ENCODE measurements at places on chromosomes 3 and 15.

GRCh38 chr15:71437919-71438318 is 322.6 kb downstream of the THSD4 start:
- no peak for DNase-seq

- no peak for DNase-seq
These were observed 253.4 kb upstream of the LRRC3B start for GRCh38 chr3:26369133-26369532.

DNA sequence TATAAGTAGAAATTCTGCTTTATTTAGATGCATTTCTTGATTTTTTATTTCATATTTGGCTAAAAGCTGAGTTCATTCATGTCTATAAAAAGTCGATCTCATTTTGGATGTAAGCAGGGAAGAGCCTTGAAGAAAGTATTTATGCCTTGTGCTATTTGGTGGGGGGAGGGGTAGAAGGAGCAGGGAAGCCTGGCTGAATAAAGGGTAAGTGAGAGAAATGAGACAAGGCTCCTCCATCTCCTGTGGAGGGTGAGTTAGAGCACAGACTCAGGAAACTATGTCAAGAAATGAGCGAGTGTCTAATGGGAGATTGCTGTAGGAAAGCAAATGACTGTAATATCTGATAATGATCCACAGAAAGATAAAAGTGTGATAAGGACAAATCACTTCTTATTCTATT is 121.8 kb upstream of the ATP11B start:
- no peak for DNase-seq

GRCh38 chr3:179236669-179237301 is 14.1 kb downstream of the KCNMB3 start:
- no peak for DNase-seq

GRCh38 chr15:78194568-78194925 is 39.8 kb downstream of the ACSBG1 start:
- no peak for DNase-seq

DNA sequence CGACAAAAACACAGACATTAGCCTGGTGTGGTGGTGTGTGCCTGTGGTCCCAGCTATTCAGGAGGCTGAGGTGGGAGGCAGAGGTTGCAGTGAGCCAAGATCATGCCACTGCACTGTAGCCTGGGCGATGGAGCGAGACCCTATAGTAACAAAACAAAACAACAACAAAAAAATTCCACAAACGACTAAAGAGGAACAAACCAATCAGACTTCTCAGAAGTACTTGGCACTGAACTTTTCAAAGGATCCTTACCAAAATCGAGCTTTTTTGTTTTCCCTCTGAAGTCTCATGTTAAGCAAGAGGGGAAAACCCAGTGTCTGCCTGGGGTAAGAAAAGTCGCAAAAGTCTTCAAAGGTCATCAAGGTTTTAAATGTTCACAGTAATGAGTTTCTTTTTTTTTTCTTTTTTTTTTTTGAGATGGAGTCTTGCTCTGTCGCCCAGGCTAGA is 30.1 kb upstream of the TFRC start:
- no peak for DNase-seq

DNA sequence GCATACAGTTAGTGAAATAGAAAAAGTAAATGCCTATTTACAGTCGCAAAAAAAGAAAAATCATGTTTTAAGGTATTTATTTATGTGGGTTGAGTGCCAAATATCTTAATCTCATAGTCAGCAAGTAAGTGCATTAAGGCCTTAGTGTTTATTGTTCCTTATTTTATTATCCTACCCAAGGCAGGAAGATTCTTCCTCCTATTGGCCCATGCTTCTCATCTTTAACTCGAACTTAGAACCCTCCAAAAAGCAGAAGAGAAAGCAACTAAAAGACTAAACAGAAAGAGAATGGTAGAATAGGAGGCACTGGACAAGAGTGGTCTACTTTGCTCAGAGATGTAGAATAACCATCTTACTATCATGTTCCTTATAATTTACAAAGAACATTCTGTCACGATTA is 7.5 kb downstream of the RFX7 start:
- DNase-seq, result no peak

DNA sequence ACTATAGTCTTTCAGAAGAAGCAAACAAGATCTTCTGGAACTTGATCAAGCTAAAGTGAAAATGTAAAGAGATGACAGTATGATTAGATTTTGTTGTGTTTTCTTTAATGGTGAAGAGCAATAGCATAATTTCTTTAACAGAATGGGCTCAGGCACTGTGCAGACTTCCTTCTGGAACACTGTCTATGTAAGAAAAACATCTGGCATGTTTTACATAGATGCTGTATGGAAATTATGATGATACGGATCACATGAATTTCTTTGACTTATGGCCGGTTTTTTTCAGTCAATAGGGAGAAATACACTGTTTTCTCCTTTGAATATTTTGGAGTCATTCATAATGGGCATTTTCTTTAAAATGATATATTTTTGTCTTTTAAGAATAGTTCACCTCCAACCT is 42.6 kb downstream of the PHLDB2 start:
- no peak for DNase-seq

DNA sequence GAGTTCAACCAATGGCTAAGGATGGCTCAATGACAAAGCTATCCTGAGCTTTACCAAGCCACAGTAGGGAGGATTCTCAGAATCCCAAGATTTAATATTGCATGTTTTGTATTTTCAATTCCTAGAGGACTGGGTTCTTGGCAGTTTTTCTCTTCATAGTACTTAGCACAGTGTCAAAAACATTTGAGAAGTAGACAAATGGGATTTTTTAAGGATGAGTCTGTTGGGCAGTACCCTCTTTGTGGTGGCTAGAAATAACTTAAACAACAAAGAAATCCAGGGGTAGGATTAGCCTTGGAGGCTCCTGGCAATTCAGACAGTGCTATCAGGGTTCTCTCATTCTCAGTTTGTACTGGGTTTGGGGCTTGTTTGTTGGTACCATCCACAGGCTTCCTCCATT is 212.8 kb upstream of the RORA start:
- DNase-seq, result no peak

GRCh38 chr3:143594206-143594605 is 254.1 kb downstream of the SLC9A9 start:
- DNase-seq, result no peak

GRCh38 chr3:42488687-42489086 is 13.8 kb upstream of the VIPR1 start:
- DNase-seq, result no peak

GRCh38 chr3:152519376-152519775 is 250.6 kb downstream of the MBNL1 start:
- no peak for DNase-seq

- DNase-seq, result no peak
These were observed 95.4 kb upstream of the CCDC80 start for GRCh38 chr3:112736386-112736785.

- no peak for DNase-seq
These were observed 68.6 kb upstream of the ONECUT1 start for GRCh38 chr15:52858782-52859176.

GRCh38 chr3:129461461-129462146 is 21.6 kb downstream of the IFT122 start:
- DNase-seq, result no peak

DNA sequence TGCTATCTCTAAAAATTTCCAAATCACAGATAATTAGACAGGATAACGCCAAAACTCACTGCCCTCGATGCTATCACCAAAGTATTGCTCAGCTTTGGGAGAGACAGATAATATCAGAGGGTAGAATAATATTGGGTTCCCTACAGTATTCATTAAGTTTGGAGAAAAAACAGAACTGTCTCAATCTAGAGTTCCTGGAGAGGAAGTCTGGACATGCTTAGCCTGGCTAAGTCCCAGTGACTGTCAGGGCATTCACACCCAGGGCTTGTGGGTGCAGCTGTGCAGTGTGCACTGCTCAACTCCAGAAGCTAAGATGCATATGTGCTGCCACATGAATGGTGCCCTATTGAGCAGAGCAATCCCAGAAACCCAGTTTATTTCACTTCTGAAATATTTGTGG is 459.6 kb upstream of the DPH6 start:
- DNase-seq, result no peak

DNA sequence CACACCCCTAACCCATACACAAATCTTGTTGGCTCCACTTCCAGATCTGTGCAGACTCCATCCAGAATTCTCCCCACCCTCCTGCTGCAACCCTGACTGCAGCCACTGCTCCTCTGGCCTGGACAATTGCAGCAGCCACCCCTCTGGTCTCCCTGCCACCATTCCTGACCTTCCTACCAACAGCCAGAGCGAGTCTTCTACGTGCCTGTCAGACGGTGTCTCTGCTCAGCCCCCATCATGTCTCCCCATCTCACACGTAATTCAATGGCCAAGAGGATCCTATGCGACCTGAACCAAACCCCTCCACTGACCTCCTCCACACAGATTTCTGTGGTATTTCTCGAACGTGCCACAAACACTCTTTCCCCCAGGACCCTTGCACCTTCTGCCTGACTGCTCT is 103.3 kb downstream of the TPRA1 start:
- no peak for DNase-seq

DNA sequence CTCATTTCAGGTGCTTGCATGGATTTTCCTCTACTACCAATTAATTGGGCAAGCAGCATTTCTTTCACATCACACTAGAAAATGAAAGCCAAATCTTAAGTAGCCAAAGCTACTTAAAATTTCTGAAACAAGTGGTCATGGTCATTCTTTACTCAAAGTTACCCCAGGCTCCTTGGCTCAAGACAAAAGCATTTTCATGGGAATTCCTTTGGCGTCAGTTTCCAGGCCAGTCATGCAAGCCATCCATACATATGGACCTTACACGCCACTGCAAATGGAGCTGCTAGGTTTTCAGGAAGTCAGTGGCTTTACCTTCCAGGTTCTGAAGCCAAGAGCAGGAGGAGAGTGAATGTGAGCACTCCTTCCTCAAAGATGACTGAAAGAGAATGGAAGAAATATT is 83.7 kb upstream of the IL12A start:
- DNase-seq, result no peak

DNA sequence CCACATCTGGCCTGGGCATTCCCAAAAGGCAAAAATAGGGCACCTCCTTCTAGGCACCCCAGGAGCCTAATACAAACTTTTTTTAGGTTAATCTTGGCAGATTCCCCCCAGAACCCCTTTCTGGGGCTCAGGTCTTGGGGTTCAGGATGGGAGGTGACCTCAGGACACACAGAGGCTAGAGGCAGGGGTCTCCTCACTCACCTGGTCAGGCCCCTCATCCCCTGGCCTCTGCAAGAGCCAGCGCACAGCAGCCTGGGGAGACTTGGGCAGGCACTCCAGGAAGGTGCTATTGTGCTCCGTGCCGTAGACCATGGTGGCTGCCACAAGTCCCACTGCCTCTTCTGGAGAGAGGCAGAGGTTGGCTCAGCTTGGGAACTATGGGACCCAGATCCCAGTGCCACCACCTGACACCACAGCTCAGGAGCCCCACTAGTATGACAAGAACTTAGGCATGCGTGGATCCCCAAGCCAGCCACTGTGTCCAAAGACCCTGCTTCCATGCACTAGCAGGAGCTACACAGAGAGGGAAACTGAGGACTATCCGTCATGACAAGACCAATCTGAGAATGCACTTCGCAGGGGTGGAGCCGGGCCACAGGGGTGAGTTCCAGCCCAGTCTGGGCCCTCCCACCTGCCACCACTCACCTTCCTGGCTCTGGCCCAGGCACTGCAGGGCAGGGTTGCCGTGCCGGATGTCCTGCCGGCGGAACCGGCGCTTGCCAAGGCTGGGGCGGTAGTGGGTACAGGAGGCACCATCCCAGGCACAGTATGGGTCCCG is 7.4 kb downstream of the SEMA3G start:
- no peak for DNase-seq

DNA sequence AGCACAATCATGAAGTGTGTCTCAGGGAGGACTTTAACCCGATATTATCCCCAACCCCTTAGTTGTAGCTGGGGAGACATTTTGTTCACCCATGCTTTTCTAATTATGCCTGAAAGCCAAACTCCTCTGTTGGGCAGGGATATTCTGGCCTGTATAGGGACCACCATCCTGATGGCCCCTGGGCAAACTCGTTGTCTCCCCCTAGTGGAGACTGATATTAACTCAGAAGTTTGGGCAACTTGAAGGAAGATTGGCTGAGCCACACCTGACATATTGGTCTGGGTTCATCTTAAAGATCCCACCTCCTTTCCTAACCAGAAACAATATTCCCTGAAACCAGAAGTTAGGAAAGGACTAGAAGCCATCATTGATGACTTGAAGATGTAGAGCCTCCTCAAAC is 42.3 kb downstream of the TM4SF18 start:
- DNase-seq, result no peak

GRCh38 chr15:51721199-51721960 is 16.1 kb downstream of the LYSMD2 start:
- DNase-seq, result no peak

DNA sequence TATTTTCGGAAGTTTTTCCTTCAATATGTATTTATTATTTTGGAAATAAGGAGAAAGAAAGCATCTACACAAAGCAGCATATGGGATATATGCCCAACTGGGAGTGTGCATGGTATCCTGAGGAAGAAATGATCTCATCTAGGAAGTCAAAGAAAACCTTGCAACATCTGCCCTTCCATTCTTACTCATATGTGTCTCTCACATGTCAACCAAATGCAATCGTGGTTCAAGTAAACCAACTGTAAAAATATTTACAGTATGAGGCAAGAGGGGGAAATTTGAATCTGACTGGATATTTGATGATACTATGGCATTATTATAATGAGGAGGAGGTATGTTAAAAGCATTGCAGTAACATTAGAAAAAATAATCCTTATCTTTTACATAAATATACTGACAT is 3.2 kb upstream of the SCG3 start:
- no peak for DNase-seq

GRCh38 chr3:150469031-150469930 is 61.2 kb downstream of the TSC22D2 start:
- no peak for DNase-seq

DNA sequence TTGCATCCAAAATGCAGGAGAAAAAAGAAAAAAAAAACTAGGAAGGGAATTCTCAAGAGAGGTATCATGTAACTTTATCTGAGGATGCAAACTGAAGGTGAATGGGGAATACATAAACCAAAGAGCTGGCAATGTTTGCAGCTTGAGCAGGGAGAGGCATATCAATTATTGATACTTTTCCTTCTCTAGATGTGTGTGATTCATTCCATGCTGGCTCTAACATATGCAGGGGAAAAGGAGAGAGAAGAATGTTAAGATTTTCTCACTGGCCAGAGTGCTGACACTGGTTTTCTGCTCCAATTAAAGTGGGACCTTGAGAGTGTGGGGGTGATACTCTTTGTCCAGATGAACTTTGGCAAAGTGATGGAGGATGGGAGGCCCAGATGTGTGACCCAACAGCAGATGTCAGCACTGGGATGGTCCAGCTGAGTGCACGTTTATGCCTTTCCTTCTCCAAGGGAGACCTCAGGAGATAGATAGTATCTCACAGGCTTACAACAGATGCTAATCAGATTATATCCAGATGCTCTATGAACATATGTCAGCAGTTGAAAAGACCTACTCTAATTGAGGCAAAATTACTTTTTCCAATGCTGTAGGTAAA is 50.0 kb upstream of the PSMD6 start:
- no peak for DNase-seq

Measured in D721Med (cell line).